ENCODE measurements at places on chromosomes 7 and 10. TPM values are rescaled to one million over a fixed set of nuclear protein-coding genes. Genes with fewer than 3 reads are reported as not detected.

DNA sequence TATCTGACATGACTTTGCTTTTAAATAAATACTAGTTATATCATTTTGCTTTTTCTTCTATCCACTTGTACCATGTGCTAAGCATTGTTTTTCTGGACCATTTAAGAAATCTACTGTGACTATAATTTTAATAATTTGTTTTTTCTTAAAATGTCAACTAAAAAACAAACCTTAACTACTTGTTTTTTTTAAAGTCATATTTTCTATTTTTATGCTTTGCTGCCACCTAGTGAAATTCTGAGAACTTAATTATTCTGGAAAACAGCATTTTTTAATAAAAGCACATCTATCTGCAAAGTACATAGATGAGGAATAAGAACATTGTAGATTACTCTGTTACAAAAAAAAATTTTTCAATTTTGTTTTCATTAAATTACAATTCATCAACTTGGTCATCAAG lies 47.4 kb downstream of the ORC5 start:
- H3K4me3 ChIP-seq, result no peak overlapping the region
- DNase-seq, result no peak
- no peaks in the 10 kb centered on the region for H3K27me3 ChIP-seq
- H3K36me3 ChIP-seq, result peaks cover 41% of the 10 kb centered on the region

- no peak overlapping the region for H3K4me3 ChIP-seq
- H3K27me3 ChIP-seq, result no peaks in the 10 kb centered on the region
- H3K36me3 ChIP-seq, result no peaks in the 10 kb centered on the region
- peaks cover 5% of the 10 kb centered on the region for H3K4me1 ChIP-seq
- DNase-seq, result no peak
- H3K27ac ChIP-seq, result no peak overlapping the region
Observed at GRCh38 chr10:112848228-112848627, 101.8 kb upstream of the TCF7L2 start.

DNA sequence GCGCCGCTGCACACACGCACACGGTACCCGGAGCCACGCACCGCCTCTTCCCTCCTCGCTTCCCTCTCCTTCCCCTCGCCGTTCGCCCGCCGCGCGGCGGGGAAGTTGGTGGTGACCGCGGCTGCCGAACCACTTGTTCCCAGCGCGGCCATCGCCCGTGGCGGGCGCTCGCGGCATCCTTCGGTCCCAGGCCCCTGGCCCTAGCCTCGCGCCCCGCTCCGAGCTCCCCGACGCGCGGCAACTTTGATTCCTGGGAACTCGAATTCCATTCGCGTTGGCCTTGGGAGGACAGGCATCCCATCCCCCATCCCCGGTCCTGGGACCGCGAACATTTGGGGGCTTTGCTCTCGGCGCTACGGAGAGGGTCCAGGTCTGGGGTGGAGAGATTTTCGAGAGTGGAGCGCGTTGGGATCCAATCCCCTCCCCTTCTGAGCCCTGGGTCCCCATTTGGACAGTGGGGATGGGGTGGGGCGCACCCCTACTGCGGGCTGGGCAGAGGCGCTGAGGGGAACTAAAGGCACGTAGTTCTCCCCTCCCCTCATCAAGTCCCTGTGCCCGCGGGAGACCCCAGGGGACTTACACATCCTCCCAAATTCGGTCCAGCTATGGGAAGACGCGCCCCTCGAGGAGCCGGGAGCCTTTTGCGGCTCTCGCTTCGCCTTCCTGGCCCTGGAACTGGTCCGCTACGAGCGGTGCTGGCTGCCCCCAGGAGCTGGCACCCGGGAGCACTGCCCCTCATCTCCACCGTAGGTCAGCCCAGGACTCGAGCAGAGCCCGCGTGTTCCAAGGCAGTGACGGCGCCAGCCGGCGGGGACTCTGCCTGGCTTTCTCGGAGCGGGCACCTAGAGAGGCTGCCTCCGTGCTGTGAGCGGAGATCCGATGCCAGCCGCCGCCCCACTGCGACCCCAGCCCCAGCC lies 834 bp downstream of the CDH23 start:
- H3K4me3 ChIP-seq, result peak overlapping the region; percentile 71
- no peaks in the 10 kb centered on the region for H3K36me3 ChIP-seq
- H3K27ac ChIP-seq, result no peak overlapping the region

- DNase-seq, result no peak
- H3K4me3 ChIP-seq, result no peak overlapping the region
- no peaks in the 10 kb centered on the region for H3K36me3 ChIP-seq
- H3K27ac ChIP-seq, result no peak overlapping the region
- no peaks in the 10 kb centered on the region for H3K27me3 ChIP-seq
Observed at GRCh38 chr10:111804781-111805180, 378.8 kb downstream of the GPAM start.

- no peaks in the 10 kb centered on the region for H3K27me3 ChIP-seq
- no peaks in the 10 kb centered on the region for H3K36me3 ChIP-seq
Observed at GRCh38 chr10:79314761-79315601, 32.3 kb upstream of the PPIF start.

CDNF gene
- total RNA-seq, result 0.61 TPM

DNA sequence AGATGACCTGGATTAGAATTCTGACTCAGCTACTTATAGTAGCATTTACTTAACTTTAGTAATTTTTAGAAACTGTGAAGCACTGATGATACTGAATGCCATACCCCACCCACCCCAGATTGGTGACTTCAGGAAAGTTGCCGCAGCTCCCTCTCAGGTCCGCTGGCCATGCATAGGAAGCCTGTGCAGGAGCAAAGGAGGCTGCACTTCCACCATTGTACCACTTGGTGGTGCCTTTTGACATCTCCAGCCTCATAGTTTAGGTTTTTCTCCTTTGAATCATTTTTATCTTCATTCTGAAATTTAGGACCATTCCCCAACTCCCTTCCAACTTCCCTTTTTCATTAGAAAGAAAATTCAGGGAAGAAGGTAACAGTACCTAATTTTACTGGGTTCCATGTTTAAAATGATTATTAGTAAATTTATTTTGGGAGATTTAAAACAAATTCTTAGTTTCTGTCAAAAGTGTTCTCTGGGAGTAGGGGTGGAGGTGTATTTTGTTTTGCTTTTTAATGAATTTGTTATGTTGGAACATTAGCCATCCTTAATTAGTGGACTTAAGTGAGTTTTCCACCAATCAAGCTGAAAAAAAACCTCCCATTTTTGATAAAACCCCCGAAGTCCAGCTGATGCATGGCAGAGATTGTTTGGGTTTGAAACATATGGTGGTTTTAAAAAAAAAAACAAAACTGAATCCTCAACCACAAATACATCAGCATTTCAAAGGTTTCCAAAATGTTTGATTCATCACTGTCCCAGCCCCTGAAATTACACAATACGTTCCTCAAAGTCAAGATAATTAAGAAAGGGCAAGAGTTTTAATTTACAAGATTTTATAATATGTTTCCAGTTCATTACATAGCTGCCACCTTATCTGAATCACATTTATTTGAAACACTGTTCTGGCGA lies 109.6 kb downstream of the WNT2 start:
- peak; percentile 88 for DNase-seq
- H3K36me3 ChIP-seq, result no peaks in the 10 kb centered on the region
- H3K27ac ChIP-seq, result no peak overlapping the region
- H3K27me3 ChIP-seq, result no peaks in the 10 kb centered on the region
- no peak overlapping the region for H3K4me3 ChIP-seq

SORBS1 gene
- total RNA-seq, result 17.9 TPM

MALRD1 gene
- 0.70 TPM for total RNA-seq

- no peaks in the 10 kb centered on the region for H3K4me1 ChIP-seq
- H3K4me3 ChIP-seq, result no peak overlapping the region
- no peaks in the 10 kb centered on the region for H3K27me3 ChIP-seq
- H3K36me3 ChIP-seq, result no peaks in the 10 kb centered on the region
- H3K27ac ChIP-seq, result no peak overlapping the region
Observed at GRCh38 chr7:90298145-90299038, 22.7 kb downstream of the FAM237B start.

MYO3A gene
- total RNA-seq, result 37.6 TPM

ERVW-1 gene
- 1.6 TPM for total RNA-seq

CUZD1 gene
- total RNA-seq, result not detected

DNA sequence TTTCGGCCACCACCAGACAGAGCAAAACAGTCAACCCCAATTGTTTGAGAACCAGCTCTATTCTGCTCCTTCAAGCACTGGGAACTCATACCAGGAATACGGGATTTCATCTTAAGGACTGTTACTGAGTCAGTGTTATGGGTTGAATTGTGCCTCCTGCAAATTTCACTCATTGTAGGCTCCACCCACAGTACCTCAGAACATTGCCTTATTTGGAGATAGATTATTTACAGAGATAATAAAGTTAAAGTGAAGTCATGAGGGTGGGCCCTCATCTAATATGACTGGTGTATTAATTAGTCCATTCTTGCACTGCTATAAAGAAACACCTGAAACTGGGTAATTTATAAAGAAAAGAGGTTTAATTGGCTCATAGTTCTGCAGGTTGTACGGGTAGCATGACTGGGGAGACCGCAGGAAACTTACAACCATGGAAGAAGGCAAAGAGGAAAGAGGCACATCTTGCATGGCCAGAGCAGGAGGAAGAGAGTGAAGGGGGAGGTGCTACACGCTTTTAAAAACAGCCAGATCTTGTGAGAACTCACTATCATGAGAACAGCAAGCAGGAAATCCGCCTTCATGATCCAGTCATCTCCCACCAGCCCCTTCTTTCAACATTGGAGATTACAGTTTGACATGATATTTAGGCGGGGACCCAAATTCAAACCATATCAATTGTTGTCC lies 14.3 kb upstream of the ZNF248 start:
- no peaks in the 10 kb centered on the region for H3K36me3 ChIP-seq
- H3K4me3 ChIP-seq, result no peak overlapping the region
- H3K4me1 ChIP-seq, result no peaks in the 10 kb centered on the region
- H3K27me3 ChIP-seq, result no peaks in the 10 kb centered on the region

DNA sequence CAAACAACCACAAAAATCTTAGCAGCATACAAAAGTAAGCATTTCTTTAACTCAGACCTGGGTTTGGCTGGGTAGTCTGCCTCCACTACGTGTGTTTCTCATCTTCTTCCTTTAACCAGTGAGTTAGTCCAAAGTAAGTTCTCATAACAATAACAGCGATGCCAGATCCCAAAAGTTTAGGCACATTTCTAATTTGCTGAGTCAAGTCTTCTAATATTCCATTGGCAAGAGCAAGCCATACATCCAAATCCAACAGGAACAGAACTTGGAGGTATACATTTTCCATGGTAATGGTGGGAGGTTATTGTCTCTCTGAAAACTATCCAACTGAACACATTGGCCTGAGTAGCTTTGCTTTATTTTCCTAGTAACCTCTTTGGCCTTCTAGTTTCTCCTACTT lies 115.7 kb upstream of the CNTNAP2 start:
- peaks cover 2% of the 10 kb centered on the region for H3K4me1 ChIP-seq
- no peak overlapping the region for H3K4me3 ChIP-seq
- no peaks in the 10 kb centered on the region for H3K36me3 ChIP-seq
- no peaks in the 10 kb centered on the region for H3K27me3 ChIP-seq
- no peak overlapping the region for H3K27ac ChIP-seq
- DNase-seq, result no peak

DNA sequence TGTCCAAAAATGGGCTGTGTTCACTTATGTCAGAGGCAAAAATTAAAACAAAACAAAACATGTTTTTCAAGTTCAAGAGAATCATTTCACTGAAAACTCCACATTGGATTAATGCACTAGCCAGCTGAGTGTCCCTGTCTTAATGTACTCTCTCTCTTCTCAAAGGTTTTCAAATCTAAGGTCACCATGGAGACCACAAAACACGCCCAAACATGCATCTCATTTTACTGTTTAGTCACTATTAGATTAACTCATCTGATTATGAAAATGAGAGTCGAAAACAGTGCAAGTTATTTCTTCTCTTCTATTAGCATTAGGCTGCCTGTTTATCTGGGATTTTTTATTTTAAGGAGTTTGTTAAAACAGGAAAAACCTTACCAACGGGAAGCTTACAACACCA lies 70.8 kb upstream of the ASAH2 start:
- no peaks in the 10 kb centered on the region for H3K36me3 ChIP-seq
- peak overlapping the region; percentile 25 for H3K27ac ChIP-seq
- no peak overlapping the region for H3K4me3 ChIP-seq
- no peaks in the 10 kb centered on the region for H3K4me1 ChIP-seq
- H3K27me3 ChIP-seq, result no peaks in the 10 kb centered on the region

- no peaks in the 10 kb centered on the region for H3K36me3 ChIP-seq
- H3K4me1 ChIP-seq, result peaks cover 10% of the 10 kb centered on the region
- no peak for DNase-seq
- no peak overlapping the region for H3K27ac ChIP-seq
Observed at GRCh38 chr7:132782777-132783640, 206.7 kb upstream of the PLXNA4 start.

- no peak for DNase-seq
- peak overlapping the region; percentile 71 for H3K4me3 ChIP-seq
- H3K36me3 ChIP-seq, result no peaks in the 10 kb centered on the region
- peaks cover 15% of the 10 kb centered on the region for H3K4me1 ChIP-seq
- H3K27ac ChIP-seq, result peak overlapping the region; percentile 48
Observed at GRCh38 chr7:138246428-138246827, 170.2 kb downstream of the AKR1D1 start.

GRCh38 chr7:43148161-43148731 lies 35.8 kb downstream of the HECW1 start:
- no peak overlapping the region for H3K27ac ChIP-seq
- no peaks in the 10 kb centered on the region for H3K4me1 ChIP-seq
- H3K4me3 ChIP-seq, result no peak overlapping the region
- no peaks in the 10 kb centered on the region for H3K27me3 ChIP-seq
- DNase-seq, result peak; percentile 41

GRCh38 chr10:43304687-43305333 lies 37.9 kb upstream of the RASGEF1A start:
- H3K4me1 ChIP-seq, result peaks cover 8% of the 10 kb centered on the region
- peak overlapping the region; percentile 76 for H3K4me3 ChIP-seq
- H3K27ac ChIP-seq, result no peak overlapping the region
- no peaks in the 10 kb centered on the region for H3K27me3 ChIP-seq

OR2A42 gene
- total RNA-seq, result not detected

VIPR2 gene
- 1.2 TPM for total RNA-seq

DNA sequence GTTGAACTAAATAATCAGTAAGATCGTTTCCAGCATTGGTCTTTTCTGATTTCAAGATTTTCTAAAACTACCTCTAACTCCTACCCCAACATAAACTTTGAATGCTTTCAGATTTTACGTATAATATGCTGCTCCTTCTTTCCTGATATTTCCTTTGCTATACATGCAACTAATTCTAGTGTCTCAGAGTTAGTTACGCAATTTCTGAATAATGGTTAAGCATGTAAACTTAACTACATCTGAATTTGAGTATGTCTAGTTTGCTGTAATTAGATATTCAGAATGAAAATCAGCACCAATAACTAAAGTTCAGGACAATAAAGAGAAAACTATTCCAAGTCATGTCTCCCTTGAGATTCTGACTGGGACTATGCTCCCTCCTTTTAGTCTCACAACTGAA lies 71.0 kb downstream of the SEMA3C start:
- H3K27me3 ChIP-seq, result no peaks in the 10 kb centered on the region
- H3K36me3 ChIP-seq, result no peaks in the 10 kb centered on the region
- no peak overlapping the region for H3K27ac ChIP-seq
- no peak for DNase-seq
- no peak overlapping the region for H3K4me3 ChIP-seq

- no peaks in the 10 kb centered on the region for H3K36me3 ChIP-seq
- H3K4me3 ChIP-seq, result no peak overlapping the region
- H3K27ac ChIP-seq, result no peak overlapping the region
- H3K4me1 ChIP-seq, result peaks cover 3% of the 10 kb centered on the region
- DNase-seq, result no peak
Observed at GRCh38 chr10:4202938-4203337, 417.9 kb upstream of the KLF6 start.

ZNF786 gene
- total RNA-seq, result 13.3 TPM
